ENCODE measurements at places on chromosomes 2 and 18.

DNA sequence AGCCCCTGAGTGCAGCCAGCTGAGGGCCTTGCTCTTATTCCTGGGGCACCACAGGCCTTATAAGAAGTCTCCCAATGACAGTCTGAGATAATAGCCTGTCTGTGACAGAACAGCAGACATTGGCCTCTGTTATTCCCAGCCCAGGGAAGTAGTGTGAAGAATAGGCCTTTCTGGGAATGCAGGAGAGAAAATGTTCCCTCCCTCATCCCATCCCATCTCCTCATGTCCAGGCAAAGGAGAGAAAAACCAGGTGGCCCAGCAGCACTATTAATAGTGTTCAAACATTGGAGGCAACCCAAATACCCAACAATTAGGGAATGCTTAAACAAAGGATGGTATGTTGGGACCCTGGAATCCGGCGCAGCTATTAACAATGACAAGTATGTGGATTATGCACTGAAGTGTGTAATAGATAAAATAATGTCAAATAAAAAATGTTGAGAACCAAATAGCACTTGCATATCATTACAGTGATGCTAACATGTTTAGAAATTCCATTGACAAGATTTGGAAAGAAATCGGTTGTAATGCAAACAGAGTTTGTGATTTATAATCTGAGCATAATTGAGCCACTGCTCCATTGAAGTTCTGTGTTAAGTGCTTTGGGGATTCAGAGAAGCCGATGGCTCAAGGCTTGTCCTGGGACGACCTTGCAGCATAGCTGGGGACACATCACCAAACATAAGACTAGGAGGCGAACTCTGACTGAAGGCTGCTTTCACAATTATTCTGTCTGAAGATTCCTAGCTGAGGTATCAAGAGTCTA, 69.3 kb downstream of the LBH start:
- no peak for DNase-seq

- DNase-seq, result no peak
Observed at GRCh38 chr2:42957109-42957860, 164.9 kb upstream of the HAAO start.

DNA sequence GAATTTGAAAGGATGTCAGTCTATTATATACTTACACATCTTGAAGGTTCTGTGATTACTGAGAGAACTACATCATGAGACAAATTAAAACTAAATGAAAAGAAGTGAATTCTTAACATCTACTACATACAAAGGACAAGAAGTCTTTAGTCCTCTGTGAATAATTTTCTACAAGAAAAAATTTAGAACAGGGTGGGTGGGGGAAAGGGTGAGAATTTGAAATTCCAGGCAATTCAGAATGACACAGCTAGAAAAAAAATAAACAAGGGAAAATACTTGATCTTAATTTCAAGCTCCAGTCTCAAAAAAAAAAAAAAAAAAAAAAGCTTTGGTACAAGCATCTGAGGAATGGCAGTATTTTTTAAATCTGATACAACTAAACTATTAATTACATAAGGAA, 15.5 kb downstream of the CUL3 start:
- no peak for DNase-seq

- no peak for DNase-seq
Observed at GRCh38 chr2:215791481-215791937, 221.8 kb downstream of the MREG start.

DNA sequence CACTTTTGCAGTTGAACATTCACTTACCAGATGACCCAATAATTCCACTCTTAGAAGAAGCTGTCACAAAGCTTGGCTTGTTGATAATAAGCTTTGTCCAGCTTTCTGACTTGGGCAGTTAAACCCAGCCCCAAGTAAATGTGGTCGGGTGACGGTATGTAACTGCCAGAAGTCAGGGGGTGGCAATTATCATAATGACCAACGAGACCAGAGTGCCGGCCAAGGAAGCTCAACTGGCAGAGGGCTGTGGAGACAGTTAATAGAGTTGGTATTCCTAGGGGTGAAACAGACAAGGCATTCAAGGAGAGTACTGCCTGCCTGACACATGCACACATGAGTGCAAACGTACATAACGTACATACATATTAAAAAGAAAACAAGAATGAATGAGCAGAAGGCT, 116.7 kb downstream of the EIPR1 start:
- no peak for DNase-seq

- no peak for DNase-seq
Observed at GRCh38 chr2:240252872-240253511, 112.5 kb upstream of the OTOS start.

GRCh38 chr18:41923446-41923845, 31.6 kb upstream of the PIK3C3 start:
- no peak for DNase-seq

DNA sequence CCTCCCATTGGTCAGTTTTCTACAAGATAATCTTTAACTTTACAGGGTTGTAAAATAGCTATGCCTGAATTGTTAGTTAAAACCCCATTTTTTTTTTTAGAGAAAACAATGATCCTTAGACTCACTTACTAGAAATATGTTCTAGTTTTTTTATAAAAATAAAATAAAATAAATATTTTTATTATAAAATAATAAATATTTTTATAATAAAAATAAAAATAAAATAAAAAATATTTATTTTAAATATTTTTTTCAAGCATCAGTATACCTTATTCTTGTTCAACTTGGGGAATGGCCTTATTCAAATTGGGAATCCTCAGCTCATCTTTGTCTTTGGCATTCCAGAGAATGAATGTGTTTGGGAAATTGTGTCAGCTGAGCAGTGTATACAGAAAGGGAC, 20.8 kb upstream of the IL1RL1 start:
- DNase-seq, result no peak

DNA sequence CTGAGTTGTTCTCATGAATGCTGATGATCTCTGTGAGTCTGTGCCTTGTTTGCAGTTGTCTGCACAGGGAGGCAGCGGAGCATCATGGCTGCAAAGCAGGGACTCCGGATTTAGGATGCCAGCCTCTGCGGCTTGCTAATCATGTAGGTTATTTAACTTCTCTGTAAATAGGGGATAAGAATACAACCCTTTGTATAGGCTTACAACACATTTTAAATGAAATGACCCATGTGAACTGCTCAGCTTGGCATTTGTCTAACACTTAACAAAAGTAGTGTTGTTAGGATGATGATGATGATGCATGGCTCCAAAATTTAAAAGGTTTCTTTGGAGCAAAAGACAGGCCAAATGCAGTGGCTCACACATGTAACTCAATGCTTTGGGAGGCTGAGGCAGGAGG, 19.4 kb downstream of the DYTN start:
- no peak for DNase-seq

- DNase-seq, result no peak
Observed at GRCh38 chr18:31143025-31143424, 19.6 kb downstream of the DSC1 start.

DNA sequence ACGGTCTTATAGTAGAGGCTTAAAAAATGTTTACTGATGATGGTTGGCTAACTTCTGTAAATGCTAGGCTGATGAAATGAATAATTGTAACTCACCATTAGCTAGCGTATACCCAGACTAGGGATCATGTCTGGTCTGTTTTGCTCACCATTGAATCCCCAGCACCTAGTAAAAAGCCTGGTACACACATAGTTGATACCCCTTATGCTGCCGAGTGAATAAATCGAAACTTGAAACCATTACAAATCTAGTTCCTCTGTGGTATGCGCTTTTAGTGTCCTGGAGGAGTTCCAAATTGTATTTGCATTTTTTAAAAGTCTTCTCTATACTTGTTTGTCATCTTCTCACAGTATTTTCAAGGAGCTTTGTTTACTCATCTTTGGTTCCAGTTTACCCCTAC, 1.3 kb downstream of the TAF1B start:
- no peak for DNase-seq

DNA sequence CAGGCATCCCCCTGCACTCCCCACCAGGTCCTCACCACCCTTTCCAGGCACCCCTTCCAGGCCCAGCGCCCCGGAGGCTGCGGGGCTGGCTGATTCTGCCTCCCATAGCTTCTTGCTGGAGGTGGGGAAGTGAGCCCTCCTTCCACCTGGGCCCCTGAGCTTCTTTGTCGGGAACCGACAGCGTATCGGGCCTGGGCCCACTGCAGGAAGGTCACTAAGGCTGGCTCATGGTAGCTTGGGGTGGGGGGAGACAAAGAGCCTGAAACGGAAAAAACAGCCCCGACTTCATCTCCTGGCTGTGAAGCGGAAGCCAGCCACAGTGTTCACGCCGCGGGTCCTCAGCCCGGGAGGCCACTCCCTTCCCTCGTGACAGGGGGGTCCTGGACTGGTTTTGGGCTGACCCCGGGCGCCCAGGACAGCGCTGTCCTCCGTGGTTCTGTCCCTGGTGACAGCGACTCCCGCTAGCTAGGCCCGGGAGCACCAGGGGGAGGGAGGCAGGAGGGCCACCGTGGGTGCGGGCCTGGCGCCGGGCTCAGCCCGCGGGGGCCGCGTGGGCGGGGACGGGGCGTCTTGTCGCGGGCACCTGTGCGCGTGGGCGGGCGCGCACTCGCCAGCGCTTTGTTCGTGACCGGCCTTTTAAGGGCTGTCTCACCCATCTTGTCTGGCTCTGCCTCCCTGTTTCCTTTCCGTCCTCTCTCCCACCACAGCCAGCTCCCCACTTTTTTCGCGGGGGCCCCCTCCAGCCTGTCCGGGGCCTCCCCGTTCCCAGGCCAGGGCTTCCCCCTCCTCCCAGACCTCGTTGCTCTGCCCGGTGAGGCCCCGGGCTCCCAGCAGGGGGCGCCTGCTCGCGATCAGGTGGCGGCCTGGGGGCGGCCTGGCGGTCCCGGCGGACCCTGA, 64.9 kb downstream of the DNMT3A start:
- DNase-seq, result peak; percentile 84

DNA sequence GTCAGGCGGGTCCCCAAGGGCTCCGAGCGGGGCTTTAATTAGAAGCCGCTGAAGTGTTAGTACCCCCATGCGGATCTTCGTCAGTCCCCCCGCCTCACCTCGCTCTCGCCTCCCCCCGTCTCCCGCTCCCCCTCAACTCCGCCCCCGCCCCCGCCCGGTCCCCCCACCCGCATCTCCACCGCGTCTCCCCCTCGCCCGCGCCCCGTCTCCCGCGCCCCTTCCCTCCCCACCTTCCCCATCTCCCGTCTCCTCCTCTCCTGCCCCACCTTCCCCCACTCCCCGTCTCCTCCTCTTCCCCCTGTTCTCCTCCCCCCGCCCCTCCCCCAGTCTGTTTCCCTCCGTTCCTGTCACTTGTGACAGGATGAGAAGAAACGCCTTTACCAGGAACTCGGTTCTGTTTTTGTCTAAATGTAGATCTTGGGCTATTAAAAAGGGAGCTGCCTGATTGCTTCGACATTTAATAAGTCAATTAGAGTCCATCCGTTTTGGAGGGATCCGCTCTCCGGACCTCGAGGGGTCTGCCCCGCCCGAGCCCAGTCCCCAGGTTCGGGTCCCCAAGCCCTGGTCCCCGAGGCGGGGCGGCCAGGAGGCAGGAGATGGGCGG, 969 bp upstream of the ALKAL2 start:
- no peak for DNase-seq

- no peak for DNase-seq
Observed at GRCh38 chr2:191303140-191304005, 58.2 kb downstream of the MYO1B start.

GRCh38 chr2:48799601-48800000, 44.1 kb upstream of the LHCGR start:
- no peak for DNase-seq

GRCh38 chr2:46363535-46364170, 66.4 kb downstream of the EPAS1 start:
- no peak for DNase-seq

- DNase-seq, result no peak
Observed at GRCh38 chr18:52341608-52342381, 1.8 kb downstream of the DCC start.

- no peak for DNase-seq
Observed at GRCh38 chr2:96354492-96354891, 18.9 kb downstream of the NCAPH start.
